ENCODE measurements at places on chromosomes 16 and 17.

- DNase-seq: no peak
Measured at GRCh38 chr17:75178453-75178852, 4.3 kb downstream of the SUMO2 start.

DNA sequence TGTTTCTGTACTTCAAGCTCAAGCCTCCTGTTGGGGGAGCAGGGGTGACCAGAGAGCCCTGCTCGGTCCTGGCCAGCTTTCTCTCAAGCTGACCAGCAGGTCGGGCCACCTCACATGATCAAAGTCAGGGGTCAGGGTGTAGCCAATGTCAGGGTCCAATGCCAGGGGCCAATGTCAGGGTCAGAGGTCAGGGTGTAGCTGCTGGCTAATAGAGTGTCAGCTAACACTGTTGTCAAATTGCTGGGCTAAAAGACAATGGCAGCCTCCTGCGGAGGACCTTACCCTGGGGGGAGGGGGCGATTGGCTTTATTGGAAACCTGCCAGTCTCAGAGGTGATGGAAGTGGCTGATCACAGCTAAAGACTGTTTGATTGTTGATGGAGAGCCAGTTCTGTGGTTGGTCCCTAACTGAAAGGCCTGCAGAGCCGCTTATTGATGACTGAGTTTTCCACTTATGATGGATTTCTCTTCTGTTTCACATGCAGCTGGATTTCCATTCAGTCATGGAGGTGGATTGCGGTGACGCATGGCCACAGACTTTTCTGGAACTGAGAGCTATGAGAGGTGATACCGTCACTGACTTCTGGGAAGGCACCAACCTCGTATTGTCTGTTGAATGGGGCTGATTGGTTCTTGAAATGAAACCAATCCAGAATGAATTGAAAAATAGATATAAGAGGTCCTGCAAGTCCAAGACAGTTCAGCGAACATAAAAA is 97.4 kb upstream of the ZFHX3 start:
- no peak for DNase-seq

DNA sequence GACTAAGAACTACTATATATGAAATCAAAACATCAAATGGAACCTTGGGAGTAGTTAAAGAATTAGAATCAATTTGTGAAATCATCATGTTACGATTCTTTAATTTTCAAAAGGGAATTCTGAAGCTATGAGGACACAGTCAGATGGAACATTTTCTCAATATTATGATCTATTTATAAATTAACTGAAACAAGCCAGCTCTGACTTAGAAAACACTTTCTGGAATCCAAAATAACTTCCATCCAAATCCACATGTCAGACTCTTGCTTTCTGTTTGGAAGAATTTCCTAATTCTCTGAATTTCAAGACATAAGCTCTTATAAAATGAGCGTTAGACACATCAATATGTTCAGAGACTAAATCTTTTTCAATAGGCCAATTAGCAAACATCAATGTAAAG is 737.7 kb upstream of the SOX9 start:
- DNase-seq: no peak

- DNase-seq: no peak
Measured at GRCh38 chr16:23240994-23241393, 58.4 kb downstream of the SCNN1G start.

- DNase-seq: no peak
Measured at GRCh38 chr17:34412965-34413441, 50.0 kb upstream of the CCL1 start.

DNA sequence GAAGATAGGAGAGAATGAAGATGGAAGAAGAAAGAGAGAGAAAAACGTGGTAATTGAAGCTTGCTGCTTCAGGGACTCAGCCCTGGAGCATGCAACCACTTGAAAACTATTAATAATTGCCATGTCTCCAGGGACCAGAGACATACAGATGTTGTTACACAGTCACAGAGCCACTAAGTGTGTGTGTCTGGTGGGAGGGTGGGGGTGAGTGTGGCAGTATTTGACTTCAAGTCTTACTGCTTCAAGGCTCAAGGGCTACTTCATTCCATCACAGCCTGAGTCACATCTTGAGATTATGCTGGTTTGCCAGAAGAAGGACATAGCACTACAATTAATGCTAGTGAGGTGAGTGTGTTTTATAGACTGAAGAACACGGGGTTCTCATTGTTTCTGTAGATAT is 202.2 kb downstream of the CDH8 start:
- no peak for DNase-seq

GRCh38 chr16:56013962-56014552 is 138.9 kb upstream of the CES5A start:
- no peak for DNase-seq

DNA sequence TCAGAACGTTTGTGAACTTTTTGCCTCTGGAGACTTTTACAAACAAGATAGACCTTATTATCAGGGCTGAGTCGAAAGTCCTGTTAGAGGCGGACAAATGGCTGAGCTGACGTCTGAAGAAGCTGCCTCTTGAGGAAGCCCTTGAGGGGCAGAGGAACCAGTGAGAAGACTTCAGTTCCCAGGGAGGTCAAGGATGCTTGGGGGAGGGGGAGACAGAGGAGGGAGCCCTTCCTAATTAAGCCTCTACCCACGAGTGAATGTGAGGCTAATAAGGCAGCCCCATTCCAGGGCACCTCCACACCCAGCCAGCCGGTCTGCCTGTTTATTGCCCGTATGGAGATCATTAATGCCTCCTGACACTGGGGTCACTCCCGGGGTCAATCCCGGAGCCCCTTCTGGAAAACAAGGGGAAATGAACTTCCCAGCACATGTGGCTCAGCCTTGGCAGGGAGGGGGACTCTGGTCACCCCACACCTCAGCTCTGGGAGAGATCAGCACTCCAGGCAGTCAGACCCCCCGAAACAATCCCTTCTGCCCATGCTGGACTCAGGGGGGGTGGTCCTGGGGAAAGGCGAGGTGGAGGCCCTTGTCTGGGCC is 9.2 kb upstream of the TBX4 start:
- no peak for DNase-seq

- DNase-seq: no peak
Measured at GRCh38 chr17:63681530-63681929, 18.4 kb downstream of the LIMD2 start.

DNA sequence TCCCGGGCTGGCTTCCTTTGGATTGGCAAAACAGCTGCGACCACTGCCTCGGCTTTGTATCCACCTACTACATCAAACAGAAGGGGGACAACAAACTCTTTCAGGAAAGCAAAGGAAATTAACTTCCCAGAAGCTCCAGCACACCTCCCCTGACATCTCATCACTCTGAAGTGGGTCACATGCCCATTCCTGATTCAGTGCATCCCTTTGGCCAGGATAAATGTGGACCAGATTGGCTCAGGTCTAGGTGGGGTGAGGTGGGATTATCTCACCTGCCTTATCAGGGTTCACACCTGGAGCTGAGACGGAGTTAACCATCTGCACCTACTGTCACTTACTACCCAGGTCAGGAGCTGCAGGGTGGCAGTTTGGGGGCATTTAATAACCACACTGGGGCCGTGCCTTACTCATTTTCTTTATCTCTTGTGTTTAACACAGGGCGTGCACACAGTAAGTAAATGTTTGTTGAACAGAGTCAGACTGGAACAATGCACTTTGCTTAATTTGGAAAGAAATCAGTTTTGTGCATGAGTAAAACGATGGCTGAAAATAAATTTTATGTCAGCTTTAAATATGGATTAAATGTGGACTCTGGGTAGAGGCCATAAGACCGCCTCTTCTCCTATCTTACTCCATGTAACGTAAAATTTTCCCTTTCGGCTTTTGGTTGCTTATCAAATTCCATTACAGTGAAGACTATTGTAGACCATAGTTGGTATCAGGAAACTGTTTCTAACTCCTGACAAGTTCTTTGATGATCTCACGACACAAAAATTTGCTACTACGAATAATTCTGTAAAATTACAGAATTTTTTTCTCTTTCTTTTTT is 36.0 kb downstream of the IQCK start:
- no peak for DNase-seq

DNA sequence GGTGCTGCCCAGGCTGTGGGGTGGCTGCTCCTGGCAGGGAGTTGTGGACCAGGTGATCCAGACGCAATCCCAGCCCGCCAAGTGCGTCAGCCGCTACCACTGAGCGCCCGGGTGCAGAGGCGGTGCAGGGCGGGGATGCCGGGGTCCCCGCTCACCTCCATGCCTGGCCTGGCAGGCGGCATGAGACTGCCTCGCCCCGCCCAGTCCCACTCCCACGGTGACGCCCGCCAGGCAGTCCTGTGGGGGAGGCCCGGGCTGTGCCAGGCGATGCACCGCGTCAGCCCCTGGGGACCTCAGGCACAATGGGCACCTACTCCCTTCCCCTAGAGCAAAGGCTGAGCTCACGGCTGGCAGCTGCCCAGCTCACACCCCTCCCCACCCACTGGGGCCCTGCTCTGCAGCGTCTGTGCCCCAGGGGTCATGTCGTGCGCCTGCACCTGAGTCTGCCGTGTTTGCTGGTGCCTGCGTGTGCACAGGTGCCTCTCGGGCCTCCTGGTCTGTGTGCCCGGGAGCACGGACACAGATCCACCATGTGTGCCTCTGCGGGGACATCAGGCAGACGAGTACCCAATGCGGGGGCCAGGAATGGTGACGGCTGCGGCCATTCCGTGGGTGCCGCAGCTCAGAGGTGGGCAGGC is 5.3 kb downstream of the RPUSD1 start:
- DNase-seq: no peak

- no peak for DNase-seq
Measured at GRCh38 chr17:68460146-68460545, 2.9 kb upstream of the WIPI1 start.

DNA sequence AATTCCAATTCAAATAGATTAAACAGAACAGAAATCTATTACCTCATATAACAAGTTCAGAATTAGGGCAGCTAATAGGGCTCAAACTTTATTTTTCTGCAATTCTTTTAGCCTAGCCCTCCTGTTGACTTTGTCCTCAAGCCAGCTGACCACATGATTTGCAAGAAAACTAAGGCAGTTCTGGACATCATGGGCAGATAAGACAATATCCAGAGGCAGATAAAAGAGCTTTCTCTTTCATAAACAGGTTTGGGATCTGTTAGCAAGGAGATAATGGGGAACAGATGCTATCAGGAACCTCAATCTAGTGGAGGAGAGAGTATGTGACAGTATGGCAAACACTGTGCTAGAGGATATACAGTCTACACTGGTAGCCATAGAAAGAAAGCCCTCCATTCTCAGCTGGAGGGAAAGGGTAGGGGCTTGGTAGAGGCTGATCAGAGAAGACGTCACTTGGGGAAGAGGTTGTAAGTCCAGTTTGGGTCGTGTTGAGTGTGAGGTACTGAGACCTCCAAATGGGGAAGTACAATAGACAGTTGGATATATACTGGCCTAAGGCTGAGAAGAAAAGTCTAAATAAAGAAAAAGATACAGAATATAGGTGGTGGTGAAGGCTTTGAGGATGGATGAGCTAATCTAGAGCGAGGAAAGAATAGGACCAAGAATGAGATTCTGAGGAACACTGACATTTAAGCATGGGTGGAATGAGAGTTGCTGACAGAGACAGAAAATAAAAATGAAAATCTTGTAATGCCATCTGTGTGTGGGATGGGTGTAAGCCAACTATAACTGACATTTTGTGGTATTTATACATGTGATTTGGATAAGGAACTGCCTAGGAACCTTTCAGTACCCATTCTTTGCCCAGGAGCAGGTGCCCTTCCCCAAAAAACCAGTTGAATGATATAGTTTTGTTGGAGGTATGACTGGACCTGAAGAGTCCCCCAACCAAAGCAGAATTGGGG is 67.4 kb downstream of the CYB561 start:
- DNase-seq: no peak

DNA sequence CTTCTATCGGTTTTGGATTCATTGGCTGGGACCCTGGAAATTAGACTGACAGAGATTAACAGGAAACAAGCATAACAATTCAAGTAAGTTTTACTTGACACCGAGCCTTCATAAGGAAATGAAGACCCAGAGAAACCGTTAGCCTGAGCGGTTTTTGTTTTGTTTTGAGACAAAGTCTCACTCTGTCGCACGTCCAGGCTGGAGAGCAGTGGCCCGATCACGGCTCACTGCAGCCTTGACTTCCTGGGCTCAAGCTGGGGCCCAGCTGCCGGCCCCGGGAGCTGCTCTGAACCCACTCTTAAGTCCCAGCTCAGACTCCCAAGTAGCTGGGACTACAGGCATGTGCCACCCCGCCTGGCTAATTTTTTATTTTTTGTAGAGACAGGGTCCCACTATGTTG is 321.3 kb downstream of the SEC14L1 start:
- DNase-seq: no peak

DNA sequence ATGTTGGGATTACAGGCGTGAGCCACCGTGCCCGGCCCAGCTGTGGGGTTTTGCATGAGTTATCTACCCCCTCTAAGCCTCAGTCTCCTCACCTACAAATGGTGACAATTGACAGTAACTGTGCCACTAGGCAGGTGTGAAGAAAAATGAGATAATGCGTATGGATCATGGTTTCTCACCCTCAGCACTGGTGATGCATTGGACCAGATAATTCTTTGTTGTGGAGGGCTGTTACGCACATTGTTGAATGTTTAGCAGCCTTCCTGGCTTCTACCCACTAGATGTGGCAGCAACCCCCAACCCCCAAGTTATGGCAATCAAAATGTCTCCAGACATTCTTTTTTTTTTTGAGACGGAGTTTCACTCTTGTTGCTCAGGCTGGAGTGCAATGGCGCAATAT is 9.0 kb upstream of the HAPSTR1 start:
- DNase-seq: no peak

DNA sequence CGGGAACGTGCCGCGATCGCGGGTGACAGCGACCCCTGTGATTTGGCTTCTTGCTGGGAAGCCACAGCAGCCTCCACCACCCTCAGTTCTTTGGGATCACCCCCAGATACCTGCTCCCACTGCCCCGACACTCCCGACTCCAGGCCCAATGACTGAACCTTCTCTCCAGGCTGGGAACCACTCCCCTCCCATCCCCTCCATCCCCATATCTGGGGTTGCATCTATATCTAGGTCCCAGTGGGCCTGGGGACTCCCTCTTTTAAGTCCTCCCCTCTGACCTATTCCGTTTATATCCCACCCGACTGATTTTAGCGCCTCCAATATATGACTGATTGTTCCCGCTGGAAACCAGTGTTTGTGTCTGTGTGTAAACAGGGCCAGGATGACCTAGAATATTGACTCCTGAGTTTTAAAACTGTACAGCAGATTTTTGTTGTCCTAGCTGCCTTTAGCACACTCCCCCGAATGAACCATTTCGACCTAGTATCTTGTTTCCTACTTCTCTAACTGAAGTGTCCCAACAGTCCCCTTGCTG is 667 bp downstream of the PSMD3 start:
- DNase-seq: no peak

DNA sequence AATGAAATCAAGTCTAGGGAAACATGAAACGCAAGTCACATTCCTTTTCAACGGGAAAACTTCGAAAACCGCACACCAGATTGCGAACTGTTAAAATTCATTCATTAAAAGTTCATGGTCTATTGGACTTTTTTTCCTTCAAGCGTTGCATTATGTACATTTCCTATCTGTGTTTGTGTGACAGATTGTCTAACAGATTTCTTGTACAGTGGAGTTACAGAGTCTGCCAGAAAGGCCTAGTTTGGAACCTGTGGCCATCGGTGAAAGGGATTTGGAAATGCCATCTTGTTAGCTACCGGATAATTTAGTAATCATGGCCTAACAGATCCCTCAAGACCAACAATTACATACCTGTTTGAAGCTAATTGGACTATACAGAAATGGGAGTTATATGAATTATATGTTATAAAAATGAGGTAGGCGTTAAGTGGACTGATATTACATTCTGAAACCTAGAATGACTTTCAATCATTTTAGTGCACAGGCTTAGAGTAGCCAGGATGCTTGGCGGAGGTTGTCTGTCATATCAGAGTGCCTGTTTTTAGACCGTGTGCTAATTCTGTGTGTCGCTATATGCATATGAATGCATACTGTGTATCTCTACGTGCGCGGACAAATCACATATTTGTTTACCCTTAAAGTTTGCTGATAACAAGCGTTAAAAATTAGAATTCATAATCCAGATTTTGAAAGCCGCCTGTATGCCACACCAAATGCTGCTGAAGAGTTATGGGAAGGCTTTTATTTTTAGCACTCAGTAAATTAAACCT is 885.4 kb upstream of the RBFOX1 start:
- no peak for DNase-seq
